ENCODE measurements at places on chromosomes 11 and 22.

- no peak for DNase-seq
These were observed 14.4 kb downstream of the NAALAD2 start for GRCh38 chr11:90148900-90149299.

DNA sequence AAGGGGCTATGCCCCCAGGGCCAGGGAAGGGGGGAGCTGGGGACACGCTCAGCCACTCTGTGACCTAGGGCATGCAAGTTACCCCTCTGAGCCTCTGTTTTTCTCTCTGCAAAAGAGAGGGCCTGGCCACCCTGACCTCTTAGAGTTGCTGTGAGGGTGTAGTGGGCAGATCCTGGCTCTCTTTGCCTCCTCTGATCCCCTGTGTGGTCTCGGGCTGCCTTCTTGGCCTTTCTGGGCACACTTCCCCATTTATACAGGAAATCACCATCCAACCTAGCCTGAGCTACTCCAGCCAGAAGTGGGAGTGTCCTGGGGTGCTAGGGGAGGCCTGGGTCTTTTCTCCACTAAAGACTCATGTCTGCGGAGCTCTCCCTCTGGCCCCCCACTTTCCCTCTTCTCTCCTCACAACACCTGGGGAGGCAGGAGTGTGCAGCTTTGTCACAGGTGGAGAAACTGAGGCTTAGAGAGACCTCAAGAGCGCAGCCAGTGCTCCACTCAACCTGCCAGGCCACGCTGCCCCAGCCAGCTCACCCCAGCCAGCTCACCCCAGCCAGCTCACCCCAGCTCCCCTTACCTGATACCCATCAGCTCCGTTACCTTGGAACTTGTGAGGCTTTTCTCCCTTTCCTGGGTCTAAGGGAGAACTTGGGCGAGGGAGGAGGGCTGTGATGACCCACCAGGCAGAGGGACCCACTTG, 1.4 kb downstream of the AIFM3 start:
- DNase-seq, result no peak

DNA sequence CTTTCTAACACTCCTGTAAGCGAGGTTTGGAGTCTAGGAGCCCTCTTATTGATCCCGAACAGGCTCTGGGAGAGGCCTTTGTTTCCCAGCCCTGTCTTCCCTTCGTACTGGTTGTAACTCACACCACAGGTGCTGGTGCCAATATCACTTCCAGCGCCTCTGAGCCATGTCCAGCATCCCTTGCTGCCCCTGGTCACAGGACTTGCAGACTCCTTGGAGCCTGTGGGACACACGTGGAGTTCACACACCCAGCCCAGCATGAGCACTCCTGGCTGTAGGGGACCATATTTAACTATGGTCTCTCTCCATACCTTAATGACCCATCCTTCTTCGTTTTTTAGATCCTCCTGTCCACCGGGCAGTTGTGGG, 2.2 kb downstream of the ZBTB16 start:
- no peak for DNase-seq

- no peak for DNase-seq
These were observed 24.2 kb upstream of the TMEM123 start for GRCh38 chr11:102476812-102477211.

- DNase-seq, result no peak
These were observed 738.6 kb downstream of the BRD1 start for GRCh38 chr22:49088801-49089791.

DNA sequence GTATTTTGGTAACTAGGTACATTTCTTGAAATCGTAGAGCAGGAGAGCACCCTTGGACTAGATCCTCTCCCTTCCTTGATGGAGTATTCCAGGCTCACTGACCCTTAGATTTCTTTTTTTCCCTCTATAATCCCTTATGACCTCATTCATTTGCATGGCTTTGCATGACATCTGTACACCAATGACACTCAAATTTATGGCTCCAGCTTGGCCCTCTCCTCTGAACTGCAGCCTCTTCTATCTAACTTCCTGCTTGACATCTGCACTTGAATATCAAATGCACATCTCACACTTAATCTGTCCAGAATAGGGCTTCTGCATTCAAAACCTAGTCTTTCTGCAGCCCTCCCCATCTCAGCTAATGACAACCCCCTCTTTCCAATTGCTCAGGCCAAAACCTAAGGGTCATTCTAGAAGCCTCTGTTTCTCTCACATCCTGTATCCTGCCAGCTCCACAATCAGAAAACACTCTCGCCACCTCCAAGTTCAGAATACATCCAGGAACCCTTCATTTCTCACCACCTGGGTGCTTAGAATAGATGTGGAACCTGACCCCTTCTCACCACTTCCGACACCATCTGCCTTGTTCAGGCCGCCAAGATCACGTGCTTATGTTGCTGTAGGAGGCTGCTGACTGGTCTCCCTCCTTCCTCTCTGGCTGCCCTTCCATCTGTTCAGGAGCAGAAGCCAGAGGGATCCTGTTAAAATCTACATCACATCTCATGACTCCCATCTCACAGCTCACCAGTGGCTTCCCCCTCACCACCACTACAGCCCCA, 138.9 kb upstream of the MTNR1B start:
- no peak for DNase-seq
